ENCODE measurements at places on chromosomes 5 and 9. TPM values are rescaled to one million over a fixed set of nuclear protein-coding genes. Genes with fewer than 3 reads are reported as not detected.

OR1Q1 gene
- not detected for total RNA-seq

CNTFR gene
- 0.14 TPM for total RNA-seq

LCN6 gene
- total RNA-seq: not detected

TXNDC8 gene
- not detected for total RNA-seq

POLR1E gene
- total RNA-seq: 39.8 TPM

LCN15 gene
- not detected for total RNA-seq

CSF1R gene
- total RNA-seq: 0.33 TPM

RAI14 gene
- 94.8 TPM for total RNA-seq

RICTOR gene
- 11.4 TPM for total RNA-seq

Data from A549 treated with RU486 at 1 μM for 4 hours (cell line).